Cortex of kidney (tissue), 1 donor: ENCODE measurements at places on chromosomes 12 and 14.

GRCh38 chr12:54191550-54192022 is 2.8 kb upstream of the SMUG1 start:
- no peak for DNase-seq

DNA sequence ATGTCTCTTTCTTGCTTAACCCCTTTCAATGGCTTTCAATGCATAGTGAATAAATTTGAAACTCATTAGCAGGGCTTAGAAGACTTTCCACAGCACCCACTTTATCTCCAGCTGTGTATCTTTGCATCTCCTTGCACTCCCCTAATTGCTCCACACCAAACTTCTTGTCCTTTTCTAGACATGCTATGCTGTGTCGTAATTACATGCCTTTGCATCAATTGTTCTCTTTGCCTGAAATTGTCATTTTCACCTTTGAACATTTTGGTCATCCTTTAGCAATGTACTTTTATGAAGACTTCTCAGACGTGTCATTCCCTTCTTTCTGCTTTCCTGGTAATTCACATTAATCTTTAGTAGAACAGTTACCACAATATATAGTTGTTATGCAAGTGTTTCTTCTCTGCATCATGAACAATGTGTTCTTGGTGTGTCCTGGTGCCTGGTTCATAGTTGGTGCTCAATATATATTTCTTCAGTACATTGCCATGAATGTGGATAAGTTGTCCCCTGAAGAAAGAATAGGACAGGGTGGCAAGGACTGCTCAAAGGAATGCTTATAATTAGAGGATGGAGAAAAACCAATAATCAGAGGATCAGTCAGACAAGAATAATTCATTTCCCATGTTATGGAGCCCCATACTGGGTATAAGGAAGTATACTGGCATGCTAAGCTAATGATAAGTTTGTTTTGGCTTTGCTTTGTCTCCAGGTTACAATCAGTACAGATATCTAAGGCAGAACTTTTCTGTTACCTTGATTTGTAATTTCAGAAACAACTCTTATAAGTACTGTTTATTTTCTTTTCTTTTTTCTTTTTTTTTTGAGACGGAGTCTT is 27.2 kb downstream of the ARF6 start:
- DNase-seq, result no peak

- no peak for DNase-seq
These were observed 850.2 kb upstream of the TMEM132C start for GRCh38 chr12:127416796-127417195.

DNA sequence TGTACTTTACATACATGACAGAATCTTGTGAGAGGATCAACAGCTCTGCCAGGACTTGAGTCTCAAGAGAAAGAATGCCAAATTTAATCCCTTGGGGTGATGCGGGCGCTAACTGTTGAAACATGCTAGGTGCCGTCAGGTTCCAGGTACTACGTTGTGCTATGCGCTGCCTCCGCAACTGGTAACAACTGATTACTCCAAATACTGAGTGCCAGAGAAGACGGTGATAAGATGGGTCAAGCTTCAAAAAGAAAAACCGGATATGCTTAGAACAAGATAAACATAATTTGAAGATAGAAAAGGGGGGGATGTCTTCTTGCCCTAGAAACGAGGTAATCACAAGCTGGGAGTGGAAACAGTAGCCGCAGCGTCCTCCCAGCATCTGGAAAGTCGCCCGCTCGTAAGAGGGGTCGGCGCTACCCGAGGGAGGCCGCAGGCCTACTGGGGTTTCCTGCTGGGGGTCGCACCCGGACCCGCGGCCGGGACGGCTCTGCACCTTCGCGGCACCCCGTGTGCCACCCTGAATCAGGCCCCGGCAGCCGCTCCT is 678 bp downstream of the ZBTB25 start:
- DNase-seq, result no peak

DNA sequence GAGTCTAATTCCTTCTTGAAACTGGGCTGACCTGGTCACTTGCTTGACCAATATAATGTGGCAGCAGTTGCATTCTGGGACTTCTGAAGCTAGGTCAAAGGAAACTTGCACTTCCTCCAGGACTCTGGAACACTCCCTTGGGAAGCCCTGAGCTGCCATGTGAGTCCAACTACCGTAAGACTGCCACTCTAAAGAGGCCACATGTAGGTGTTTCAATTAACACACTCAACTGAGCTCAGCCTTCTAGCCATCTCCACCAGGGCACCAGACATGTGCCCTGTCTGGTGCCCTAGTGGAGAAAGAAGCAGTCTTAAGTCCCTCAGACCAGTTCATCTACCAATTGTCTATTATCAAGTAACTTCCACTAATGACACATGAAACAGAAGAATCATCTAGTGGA is 6.1 kb upstream of the TEP1 start:
- DNase-seq, result no peak

- DNase-seq, result no peak
These were observed 180.2 kb upstream of the PZP start for GRCh38 chr12:9388379-9388778.

GRCh38 chr14:46653031-46653755 is 1.6 kb upstream of the RPL10L start:
- DNase-seq, result no peak

GRCh38 chr12:118330421-118331018 is 42.2 kb downstream of the TAOK3 start:
- DNase-seq, result no peak

- DNase-seq, result no peak
These were observed 16.6 kb upstream of the JDP2 start for GRCh38 chr14:75411214-75411540.

DNA sequence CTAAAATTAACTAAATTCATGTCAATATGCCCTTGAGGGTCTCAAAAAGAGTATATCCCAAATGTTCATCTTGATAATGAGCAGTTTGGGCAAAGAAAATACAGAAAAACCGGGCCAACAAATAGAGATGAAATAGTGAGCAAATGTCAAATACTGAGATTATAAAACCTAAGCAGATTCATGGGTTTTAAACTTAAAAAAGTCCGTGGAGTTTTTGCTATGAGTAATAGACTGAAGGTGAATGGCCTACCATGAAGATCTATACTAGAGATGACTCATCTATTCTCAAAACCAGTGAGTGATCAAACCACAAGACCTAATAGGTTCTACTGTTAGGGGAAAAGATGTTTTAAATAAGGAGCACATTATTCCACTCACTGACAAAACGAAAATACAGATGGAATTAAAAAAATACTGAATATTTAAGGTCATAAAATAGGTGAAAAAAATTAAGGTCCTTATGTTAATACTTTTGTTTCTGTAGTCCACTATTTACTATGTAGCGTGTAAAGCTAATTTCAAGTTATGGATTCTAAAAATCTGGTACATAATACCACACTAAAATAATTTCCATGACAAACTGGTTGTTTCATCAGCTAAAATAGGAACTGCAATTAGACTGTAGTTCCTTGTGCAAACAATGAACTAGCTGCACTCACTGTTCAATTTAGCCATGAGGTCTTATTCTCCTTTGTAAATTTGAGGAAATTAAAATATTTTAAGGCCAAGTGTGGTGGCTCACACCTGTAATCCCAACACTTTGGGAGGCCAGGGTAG is 5.0 kb downstream of the HNRNPC start:
- DNase-seq, result no peak

DNA sequence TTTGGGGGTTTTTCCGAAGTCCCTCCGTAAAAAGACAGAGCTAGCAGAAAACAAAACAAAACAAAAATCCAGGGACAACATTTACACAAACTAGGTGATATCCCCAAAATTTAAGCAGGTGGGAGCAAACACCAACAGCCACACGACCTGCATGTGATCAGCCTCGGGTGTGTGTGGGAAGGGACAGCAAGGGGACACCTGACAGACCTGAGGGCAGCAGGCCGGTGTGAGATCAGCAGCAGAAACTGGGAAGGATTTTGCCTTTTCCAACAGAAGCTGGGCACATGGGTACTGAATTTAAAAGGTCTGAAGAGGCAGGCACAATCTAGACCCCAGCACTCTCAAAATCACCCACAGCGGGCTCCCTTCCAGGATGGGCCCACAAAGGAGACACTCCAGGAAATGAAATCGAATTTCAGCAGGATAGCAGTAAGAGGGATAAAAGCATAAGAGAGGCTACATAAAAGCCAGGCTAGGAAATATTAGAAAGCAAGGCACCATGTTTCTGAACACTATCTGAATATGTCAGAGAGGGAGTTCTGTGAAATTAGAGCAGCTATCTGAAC is 36.5 kb upstream of the SELPLG start:
- no peak for DNase-seq

- DNase-seq, result no peak
These were observed 216.8 kb downstream of the MSRB3 start for GRCh38 chr12:65495233-65495632.
